ENCODE measurements at places on chromosomes 6 and 20.

GRCh38 chr6:5112066-5112799 is 27.1 kb downstream of the PPP1R3G start:
- DNase-seq = no peak

- DNase-seq = no peak
These were observed 42.2 kb upstream of the TGM6 start for GRCh38 chr20:2338411-2339066.

GRCh38 chr6:35678021-35678654 is 10.6 kb downstream of the FKBP5 start:
- no peak for DNase-seq

- no peak for DNase-seq
These were observed 47.0 kb upstream of the DST start for GRCh38 chr6:56689663-56690062.

- no peak for DNase-seq
These were observed 60.0 kb downstream of the SYCP2 start for GRCh38 chr20:59873409-59873808.

GRCh38 chr6:12944001-12944400 is 227.4 kb downstream of the PHACTR1 start:
- DNase-seq = no peak

DNA sequence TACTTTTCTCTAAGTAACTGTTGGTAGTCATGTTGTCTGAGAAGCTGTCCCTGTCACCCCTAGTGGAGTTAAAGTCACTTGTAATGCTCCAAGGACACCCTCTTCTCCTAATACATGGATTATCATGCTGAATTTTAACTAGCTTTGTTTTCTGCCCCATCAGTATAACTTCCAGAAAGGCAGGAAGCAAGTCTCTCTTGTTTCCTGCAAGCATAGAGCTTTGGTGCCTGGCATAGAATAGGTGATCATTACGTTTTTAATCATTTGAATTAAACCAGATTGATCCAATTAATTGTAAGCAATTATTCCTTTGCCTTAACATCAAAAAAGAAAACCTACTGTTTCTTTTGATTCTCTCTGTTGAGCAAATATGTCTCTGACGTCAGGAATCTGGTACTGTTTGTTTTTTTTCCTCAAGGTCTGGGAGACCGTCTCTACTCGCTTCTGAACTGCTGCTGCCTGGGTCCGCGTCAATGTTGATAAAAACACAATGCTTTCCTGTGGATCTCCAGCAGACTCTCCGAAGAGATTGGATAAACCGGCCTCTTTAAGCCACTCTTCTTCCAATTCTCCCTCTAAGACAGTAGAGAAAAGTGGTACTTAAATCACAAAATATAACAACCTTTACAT is 71.8 kb downstream of the ARHGAP18 start:
- no peak for DNase-seq

DNA sequence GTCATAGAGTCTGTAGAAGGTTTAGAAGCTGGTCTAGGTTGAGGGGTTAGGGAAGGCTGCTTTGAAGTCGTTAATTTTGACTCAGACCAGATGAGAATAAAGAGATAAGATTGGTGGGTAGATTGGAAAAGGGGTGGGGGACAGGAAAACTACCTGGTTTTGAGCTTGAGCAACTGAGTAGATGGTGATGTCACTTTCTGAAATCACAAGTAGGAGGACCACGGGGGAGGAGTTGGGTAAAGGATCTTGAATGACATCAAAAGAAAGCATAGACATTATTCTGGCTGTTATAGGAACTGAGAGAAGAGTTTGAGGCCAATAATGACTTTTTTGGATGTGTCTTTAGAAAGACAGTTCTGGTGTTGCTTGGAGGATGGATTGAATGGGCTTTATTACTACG is 4.1 kb upstream of the COL9A1 start:
- no peak for DNase-seq

- no peak for DNase-seq
These were observed 312.6 kb upstream of the ID4 start for GRCh38 chr6:19524366-19525186.

- no peak for DNase-seq
These were observed 525.4 kb upstream of the RNF217 start for GRCh38 chr6:124436803-124437202.

- DNase-seq = no peak
These were observed 7.2 kb downstream of the FAM120B start for GRCh38 chr6:170313716-170314295.

DNA sequence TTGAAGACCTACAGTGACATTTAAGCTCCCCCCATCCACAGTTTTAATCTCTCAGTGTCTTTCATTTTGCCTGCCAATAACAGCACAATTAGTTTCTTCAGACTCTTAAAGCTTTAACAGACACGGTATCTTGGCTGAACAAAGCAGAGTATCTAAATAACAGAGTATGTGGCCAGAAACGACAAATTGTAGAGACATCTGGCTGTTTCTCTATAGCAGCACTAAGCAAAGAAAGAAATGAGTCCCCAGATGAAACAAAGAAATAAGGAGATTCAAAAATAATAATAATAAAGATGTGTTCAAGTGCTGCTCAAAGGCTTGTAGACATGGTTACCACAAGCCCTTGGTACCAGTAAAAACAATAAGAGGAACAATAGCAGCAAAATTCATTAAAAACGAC is 97.8 kb upstream of the HDAC2 start:
- no peak for DNase-seq

DNA sequence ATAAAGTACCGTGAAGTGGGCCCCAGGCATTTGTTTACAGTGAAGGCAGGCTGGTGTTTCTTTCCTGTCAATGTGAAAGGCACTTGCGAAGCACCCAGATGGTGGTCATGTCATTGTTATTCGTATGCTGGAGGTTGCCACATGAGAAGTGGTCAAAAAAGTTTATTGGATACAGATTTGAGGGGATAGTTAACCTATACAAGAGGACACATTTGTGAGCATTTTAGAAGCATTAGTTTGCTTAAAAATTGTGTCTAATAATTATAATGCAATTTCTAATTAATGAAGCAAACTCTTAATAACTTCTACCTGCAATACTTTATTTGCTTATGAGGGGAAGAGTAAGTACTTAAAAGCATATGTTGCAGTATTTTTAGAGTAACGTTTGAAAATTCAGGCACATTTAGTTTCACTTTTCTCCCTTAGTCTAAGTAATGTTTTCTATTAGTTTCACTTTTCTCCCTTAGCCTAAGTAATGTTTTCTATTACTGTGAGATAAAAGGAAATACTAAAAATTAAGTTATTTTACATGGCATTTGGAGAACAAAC is 120.7 kb upstream of the CLDN20 start:
- DNase-seq = no peak

GRCh38 chr6:31112478-31112877 is at the start of gene C6orf15:
TSS of gene C6orf15 (minus strand) at chr6:31112575. CDS start at chr6:31112555, 20 bp downstream.
- DNase-seq = no peak

All from caudate nucleus (tissue), 63 donors.